ENCODE measurements at places on chromosomes 12 and 14.

GRCh38 chr14:34604995-34605394 lies 25.0 kb downstream of the SNX6 start:
- DNase-seq: no peak

GRCh38 chr12:89661706-89662330 lies 46.8 kb downstream of the ATP2B1 start:
- no peak for DNase-seq

GRCh38 chr12:76444408-76444984 lies 96.3 kb upstream of the BBS10 start:
- peak; percentile 18 for DNase-seq

- DNase-seq: no peak
Observed at GRCh38 chr14:103641161-103641560, 12.2 kb downstream of the KLC1 start.

Measured in activated CD4-positive, alpha-beta T cell treated with anti-CD3 and anti-CD28 coated beads, Interleukin-2, amount 50 U/mL, for 16 hours (primary cell).